ENCODE measurements at places on chromosomes 4 and X.

GRCh38 chr4:138105331-138105730, 136.8 kb downstream of the SLC7A11 start:
- no peak for DNase-seq

GRCh38 chr4:48134081-48134480, at the start of gene TXK:
TXK (minus strand) TSS chr4:48134250; CDS start chr4:48134170, 80 bp downstream.
- no peak for DNase-seq

GRCh38 chrX:70426286-70427278, 3.5 kb downstream of the GDPD2 start:
- no peak for DNase-seq

DNA sequence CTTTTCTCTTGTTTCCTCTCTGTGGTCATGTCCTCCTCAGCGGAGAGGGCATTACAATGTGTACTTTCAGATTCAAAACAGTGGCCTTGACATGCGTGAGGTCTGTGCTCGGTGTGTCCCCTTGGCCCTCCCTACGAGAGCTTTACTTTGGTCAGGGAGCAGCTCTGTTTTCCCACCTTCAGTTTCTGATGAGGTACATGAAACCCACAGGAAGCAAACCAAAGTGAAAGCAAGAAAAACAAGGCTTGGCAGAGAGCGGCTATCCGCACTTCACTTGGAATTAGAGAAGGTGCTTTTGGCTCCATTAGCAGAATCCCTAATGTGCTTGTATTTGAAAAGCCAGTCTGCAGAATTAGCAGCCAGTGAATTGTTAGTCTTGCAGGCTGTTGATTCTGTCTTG, 19.5 kb upstream of the BOD1L1 start:
- no peak for DNase-seq

DNA sequence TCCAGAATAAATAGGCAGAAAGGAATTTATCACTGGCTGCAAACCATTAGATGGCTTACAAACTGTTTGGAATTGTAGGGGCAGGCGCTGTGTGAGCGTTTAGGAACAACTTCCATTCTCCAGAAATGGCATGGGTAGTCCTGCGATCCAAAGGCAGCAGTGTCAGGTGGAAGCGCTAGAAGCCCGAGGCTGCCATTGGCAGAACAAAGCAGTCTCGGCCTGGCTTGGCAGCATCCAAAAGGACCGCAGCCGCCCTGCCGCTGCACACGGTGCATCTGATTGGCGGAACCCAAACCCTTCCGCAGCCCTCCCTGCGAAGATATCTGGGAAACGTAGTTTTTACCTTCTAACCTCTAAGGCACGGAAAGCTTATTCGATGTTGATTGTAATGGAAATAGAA, 23.6 kb upstream of the YTHDC1 start:
- no peak for DNase-seq
